ENCODE measurements at places on chromosomes 16 and 17.

- no peak for DNase-seq
These were observed 12.2 kb upstream of the CDH5 start for GRCh38 chr16:66354034-66354909.

DNA sequence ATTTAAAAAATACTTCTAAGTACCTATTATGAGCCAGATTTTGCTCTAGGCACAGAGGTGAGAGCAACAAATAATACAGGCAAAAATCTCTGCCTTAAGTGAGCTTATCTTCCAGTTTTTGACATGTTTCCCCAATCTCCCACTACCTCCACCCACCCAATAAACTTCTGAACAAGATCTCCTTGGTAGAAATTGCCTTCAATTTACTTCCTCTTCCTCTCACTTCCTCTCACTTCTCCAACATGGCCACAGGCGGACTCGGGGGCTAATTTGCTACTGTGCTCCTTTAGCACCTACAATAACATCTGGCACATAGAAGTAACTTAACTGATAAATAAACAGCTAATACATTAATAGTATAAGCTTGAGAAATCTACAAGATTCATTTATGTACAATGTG is 82.6 kb downstream of the CACNG1 start:
- no peak for DNase-seq

DNA sequence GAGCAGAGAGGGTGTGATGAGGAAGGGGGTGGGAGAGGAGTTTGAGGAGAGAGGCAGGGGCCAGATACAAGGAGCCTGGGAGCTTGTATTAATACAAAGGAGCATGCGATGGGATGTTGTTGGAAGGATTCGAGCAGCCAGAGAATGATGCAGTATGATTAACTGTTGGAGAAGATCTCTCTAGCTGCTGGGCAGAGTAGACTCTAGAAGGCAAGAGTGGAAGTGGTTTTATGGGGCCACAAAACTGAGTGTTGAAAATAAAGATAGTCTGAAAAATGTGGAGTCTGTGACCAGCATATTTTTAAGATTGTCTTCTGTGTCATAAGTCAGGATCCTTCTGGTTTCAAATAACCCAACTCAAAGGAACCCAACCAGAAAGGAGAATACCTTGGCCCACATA is 98.3 kb downstream of the MSI2 start:
- DNase-seq: no peak

DNA sequence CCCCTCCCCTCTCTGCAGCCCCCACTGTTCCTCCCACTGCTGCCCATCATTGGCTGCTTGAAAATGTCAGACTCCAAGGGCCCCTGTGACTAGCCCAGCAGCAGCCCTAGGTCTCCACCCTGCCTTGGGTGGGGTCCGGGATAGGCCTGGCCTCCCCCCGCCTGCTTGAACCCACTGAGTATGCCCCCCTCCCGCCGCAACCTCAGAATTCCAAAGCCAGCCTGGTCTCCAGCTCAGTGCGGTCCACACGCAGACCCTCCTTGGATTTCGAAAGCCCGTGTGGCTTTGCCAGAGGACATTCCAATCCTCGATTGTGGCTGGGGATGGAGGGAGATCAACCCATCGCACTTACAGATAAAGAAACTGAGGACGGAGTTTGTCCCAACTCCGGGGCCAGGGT is 6.4 kb downstream of the DPEP1 start:
- no peak for DNase-seq

- no peak for DNase-seq
These were observed 54.8 kb downstream of the SPECC1 start for GRCh38 chr17:20063665-20064648.

GRCh38 chr17:70205401-70205800 is 36.1 kb downstream of the KCNJ2 start:
- no peak for DNase-seq

GRCh38 chr17:44807093-44807816 is 22.8 kb downstream of the GJC1 start:
- DNase-seq: no peak

- no peak for DNase-seq
These were observed 49.7 kb upstream of the ARL4D start for GRCh38 chr17:43349142-43349541.

DNA sequence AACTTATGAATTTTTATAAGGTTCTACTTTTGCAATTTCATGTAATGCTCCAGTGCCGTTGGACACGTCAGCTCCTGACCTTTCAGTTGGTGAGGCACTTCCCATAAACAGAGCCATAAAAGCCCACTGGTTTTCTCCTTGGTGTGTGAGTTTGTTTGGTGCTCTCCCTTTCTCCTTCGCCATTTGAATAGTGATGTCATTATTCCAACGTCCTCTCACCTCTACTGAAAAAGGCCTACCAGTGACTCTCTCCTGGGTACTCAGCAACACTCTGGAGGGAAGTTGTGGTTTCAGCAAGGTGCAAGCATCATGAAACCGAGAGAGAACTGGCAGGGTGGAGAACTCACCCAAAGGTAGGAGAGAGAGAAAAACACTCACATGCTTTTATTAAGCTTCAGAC is 29.6 kb upstream of the HNF1B start:
- no peak for DNase-seq

DNA sequence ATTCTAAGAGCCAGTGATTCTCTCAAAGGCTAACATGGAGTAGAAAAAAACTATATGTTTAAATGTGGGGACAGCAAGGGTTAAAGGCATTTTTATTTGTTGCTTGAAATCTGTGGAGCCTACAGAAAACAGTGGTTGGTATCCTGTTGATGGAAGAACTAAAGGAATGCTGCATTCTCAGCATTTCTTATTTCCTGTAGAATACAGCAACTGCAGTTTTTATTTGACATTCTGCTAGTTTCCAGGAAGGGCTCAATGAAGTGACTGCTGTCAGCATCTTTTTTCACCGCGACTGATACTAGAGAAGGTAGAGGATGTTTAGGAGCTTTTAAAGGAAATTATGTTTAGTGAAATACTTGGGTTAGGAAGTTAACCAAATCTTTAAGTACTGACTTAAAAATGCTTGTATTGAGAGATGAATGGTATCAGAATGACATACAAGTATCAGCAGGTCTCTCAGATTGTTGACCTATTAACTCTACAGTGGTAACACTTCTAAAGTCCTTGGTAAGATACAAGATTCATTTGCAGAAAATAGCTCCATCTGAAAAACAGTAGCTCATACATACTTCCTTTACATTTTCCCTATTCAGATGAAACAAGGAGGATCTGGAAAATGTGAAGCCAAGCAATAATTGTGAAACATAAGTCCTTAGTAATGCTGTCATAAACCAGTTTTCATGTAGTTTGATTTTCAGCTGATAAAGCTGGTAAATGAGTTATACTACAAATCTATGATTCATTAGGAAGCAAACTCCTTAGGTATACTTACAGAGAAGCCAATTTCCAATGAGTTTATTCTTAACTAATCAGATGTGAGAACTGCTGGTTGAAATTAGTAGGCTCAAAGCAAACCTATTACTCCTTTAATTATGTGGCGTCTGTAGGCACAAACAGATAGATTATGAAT is 15.2 kb downstream of the CLTC start:
- no peak for DNase-seq

DNA sequence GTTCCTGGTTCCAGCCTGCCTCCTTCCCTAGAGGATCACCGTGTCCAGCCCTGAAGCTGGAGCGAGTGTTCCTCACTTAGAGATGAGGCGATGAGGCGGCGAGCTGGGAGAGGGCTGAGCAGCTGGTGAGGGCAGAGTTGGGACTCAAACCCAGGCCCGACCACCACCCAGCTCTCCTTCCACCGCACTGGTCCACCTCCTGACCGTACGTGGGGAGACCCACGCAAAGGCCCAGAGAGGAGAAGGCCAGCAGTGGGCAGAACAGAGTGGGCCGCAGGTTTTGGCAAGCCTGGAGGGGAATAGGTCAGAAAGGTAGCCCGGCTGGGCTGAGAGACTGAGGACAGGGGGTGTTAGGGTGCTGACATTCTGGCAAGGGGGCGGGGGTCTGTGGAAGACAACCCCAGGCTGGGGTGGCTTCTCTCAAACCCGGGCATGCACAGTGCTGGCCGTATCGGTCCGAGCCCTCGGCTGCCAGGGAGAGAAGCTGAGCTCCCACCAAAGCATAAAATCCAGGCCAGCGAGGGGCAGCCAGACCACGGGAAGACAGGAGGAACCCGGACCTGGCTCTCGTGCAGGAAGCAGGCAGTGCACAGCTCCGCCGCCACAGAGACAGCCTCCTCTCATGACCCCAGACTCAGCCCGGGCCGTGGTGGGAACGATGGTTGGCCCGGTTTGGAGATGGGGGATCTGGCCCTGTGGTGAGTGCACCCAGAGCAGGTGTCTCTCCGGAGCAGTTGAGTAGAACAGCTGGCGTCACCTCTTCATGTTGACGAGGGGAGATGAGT is 24.9 kb downstream of the MLYCD start:
- DNase-seq: no peak

DNA sequence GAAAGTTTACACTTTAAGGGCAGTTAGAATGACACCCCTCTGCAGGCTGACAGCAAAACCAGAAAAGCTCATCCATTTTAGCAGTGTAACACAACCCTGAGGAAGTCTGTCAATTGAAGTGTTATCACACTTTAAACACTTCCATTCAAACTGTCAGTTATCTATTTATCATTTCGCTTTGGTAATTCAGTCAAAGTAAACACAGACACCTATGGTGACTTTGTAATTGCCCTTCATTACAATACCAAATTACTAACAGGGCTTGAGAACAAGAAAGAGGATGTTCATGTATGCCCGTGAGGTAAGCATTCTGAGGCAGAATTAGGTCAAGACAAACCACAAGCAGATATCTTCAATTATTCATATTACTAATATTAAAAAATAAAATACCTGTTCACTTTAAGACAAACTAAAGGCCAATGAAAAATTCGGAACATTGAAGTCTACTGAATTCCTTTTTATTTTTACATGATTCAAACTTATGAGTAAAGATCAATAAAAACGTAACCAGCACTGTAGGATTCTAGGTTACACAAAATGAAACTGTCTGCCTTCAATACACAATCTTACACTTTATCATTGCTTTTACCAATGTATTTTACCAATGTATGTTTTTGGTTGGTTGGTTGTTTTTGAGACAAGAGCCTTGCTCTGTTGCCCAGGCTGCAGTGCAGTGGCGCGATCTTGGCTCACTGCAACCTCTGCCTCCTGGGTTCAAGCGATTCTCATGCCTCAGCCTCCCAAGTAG is 57.1 kb downstream of the BRIP1 start:
- no peak for DNase-seq

- no peak for DNase-seq
These were observed 18.9 kb upstream of the HERPUD1 start for GRCh38 chr16:56912746-56913708.

GRCh38 chr17:41521574-41522261 is 3.0 kb upstream of the KRT15 start:
- DNase-seq: no peak

DNA sequence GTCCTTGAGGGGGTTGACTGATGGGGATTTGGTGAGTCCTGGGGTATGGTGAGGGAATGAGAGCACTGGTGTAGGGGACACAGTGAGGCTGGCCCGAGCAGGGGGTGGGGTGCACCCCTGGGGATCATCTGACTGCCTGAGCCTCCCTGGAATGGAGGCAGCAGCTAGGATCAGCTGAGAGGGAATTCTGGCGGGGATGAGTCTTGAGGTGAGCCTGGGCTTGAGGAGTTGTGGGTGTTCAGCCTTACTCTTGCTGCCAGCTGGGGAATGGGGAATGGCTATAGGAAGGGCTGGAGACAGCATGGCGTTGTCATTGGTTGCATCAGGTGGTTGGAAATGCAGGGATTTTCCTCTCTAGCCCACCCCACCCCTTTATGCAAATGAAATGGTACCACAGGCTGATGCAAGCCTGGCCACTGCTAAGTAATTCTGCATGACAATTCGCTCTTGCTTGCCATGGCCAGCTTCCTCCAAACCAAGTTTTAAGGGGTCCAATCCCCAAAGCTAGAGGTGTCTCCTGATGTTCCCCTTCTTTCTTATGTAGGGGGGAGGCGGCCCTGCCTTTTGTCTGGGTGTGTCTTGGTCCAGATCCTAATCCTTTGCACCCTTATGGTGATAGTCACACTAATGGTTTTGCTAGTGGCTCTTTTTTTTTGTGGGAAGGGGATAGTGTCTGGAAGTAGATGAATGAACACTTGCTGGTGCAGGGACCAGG is 7.5 kb downstream of the NFE2L1 start:
- DNase-seq: no peak

DNA sequence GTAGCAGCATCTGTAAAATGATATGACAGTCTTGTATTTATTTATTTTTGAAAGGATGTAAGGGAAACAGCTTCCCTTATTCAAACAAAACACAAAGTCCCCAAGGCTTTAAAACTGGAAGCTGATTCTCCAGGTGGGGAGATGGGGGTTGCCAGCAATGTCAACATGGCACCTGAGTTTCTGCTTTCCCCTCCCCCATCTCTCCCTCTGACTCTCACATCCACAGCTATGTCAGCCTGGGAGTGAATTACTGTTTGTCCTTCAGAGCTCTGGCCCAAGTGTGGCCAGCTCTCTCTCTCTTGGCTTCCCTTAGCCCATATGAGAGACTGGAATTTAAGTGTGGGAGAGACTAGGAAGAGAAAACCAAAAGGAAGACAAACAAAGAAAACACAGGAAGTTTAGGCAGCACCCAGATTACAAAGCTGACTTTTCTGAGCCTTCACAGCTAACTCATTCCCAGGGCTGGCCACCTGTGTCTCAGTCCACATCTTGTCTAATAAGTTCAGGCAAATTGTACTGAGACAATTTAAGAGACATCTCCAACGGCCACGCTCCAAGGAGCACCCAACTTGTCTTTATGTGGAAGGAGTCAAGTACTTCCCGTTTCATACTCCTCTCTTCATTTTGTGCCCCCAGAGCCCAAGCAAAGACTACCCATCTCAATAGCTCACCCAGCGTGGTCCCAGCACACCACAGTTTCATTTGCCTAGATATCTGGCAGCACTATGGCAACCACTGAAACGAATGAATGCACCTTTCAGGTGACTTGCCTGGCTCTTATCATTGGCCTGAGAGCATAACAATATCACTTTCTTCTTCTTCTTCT is 69.2 kb downstream of the SOX9 start:
- DNase-seq: no peak

- DNase-seq: no peak
These were observed 11.5 kb upstream of the SRCIN1 start for GRCh38 chr17:38617074-38617860.

DNA sequence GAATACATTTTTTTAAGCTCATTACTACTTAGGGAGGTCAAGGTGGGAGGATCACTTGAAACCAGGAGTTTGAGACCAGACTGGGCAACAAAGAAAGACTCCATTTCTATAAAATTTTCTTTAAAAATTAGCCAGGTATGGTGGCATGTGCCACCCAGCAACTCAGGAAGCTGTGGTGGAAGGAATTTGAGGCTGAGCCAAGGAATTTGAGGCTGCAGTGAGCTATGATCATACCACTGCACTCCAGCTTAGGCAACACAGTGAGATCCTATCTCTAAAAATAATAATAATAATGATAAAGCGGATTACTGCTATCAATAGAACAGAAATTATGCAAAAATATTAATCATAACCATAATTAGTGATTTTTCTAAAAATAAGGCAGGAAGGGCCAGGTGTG is 170.3 kb downstream of the COPRS start:
- no peak for DNase-seq
